Activated naive CD8-positive, alpha-beta T cell treated with anti-CD3 and anti-CD28 coated beads for 36 hours (primary cell): ENCODE measurements at places on chromosomes 12 and 14.

DNA sequence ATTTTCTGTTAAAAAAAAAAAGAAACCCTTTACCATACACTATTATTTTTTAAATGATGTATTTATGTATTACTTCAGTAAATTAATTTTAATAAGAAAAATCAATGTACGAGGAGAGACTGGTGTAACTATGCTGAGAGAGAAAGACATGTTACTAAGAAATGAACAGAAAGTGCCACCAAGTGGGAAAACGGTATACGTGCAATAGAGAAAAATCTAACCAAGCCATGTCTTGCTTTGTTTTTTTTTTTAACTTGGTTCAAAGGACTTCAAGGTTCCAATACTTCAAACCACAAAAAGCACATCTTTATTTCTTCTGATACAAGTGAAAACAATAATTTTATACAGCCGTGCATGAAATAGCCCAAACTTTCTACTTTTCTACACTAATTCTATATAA lies 22.9 kb downstream of the NDUFA12 start:
- no peak for DNase-seq

DNA sequence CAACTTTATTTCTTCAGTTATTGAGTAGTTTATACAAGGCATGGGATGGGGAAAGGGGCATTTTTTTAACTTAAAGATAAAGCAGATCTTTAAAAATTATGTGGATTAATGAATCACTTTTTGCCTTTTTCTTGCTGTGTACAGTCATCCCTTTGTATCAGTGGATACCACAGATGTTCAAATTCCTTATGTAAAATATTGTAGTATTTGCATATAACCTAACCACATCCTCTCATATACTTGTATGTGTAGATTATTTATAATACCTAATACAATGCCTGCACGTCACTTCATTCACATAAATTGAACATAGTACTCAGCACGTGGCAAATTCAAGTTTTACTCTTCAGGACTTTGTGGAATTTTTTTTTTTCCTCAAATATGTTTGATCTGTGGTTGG lies 66.5 kb upstream of the MON2 start:
- DNase-seq, result no peak

DNA sequence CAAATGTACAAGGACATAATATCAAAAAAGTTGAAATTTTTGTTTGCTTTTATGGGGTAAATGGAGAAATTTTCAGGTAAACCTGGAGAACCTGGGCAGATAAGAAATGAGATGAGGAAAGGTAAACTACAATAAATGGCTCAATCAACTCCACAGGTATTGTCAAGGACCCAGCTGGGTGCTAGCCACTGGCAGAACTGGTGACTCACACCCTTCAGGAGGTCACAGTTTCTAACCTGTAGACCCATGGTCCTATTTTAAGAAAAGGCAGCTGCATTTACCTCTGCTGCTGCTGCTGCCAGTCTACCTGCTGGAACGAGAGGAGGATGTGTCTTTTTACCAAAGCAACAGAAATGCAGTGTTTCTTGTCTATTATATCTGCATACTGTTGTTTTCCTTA lies 226.6 kb downstream of the ALG10B start:
- no peak for DNase-seq

- no peak for DNase-seq
Observed at GRCh38 chr12:50326590-50327284, 43.4 kb upstream of the LIMA1 start.
